Lower leg skin (tissue), 4 donors: ENCODE measurements at places on chromosomes 2 and 18. TPM values are rescaled to one million over a fixed set of nuclear protein-coding genes. Genes with fewer than 3 reads are reported as not detected.

DNA sequence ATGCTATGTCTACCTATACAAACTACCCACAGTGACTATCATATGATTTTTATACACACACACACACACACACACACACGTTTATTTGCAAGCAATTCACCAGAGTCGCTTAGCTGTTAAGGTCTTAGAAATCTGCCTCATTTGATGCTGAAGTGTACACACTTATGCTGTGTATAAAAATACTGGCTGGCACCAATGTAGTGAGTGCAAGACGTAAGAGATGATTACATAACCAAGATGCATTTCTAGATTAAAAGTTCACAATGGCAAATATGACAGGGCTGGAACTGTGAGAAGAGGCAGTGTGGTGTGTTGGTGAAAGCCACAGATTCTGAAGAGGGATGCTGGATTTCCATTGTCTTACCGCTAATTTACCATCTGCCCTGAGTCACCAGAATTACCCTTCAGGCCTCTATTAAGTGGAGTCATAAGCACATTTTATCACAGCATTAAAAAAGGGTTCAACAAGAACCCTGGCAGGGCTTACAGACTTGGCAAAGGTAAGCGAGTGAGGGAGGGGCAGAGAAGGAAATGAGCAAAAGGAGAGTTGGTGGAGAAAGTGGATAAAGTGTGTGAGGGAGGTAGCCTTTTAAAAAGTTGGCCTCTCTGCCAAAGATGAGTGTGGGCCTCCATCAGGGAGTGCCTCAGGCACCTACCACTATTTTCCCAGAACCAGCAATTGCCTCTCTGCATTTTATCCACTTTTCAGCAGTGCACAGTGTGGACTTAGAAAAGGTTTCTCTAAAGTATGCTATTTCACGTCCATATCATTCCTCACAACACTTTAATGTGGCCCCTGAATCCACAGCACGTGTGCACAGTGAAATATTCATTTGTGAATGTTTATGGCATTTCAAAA is 21.5 kb downstream of the MEIS1 start:
- DNase-seq: no peak

DNA sequence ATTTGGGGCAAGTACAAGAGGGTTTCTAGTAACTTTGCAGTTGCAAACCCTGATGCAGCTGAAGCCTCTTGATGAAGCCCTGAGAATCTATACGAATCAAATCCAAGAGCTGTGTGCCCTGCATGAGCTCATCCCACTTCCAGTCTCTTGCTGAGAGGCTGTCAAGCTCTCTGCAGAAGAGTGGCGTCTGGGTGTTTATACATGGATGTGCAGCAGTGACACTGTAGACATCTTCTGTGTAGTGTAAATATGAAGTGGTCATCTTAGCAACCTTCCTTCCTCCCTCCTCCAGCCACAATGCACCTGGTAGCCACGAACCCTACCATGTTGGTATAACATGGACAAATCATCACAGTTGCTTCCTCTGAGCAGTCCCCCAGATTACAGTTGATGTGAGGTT is 18.4 kb upstream of the KIAA2012 start:
- no peak for DNase-seq

GRCh38 chr18:36610258-36610657 is 218.5 kb downstream of the TPGS2 start:
- DNase-seq: no peak

- no peak for DNase-seq
These were observed 71.9 kb downstream of the TCF4 start for GRCh38 chr18:55515941-55516710.

USP34 gene
- total RNA-seq: 181 TPM

LRRC30 gene
- total RNA-seq: not detected

PLCL1 gene
- total RNA-seq: 1.0 TPM
